ENCODE measurements at places on chromosomes 7 and 10.

- no peak for DNase-seq
Measured at GRCh38 chr7:13628239-13629001, 361.0 kb downstream of the ETV1 start.

DNA sequence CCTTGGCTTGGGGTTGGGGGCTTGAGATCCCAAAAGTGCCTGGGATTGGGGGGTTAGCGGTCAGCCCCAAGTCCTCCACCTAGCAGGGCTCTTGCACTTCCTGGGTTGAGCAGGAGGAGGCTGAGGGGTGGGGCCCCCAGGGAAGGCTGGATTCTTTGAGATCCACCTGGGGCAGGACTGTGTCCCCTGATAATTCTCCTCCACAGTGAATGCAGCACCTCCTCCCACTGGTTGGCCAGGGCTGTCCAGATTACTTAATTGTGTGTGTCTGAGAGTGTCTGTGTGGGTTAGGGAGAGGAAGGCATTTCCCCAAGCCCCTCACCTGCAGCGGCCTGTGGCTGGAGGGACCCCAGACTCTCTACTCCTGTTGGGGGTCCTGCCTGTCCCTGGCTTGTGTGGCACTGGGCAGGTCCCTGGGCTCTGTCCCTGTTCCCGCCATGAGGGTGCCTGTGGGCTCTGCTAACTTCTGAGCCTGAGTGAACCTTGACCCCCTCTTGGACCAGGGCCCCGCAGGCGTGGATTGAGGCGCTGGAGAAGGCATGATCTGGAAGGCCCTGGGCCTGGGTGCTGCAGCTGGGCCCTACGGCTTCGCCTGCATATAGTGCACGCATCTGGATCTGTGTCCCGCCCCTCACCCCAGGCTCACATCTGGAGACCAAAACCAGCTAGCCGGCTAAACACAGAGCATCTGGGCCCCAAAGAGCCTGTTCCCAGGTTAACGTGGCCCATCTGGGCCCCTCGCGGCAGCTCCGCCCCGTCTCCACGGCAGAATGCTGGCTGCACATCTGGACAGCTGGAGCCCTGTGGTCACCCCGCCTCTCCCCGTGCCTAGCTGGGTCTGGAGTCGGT lies 10.4 kb downstream of the TMEM270 start:
- no peak for DNase-seq

- no peak for DNase-seq
Measured at GRCh38 chr10:6140965-6141295, 52.1 kb downstream of the RBM17 start.

DNA sequence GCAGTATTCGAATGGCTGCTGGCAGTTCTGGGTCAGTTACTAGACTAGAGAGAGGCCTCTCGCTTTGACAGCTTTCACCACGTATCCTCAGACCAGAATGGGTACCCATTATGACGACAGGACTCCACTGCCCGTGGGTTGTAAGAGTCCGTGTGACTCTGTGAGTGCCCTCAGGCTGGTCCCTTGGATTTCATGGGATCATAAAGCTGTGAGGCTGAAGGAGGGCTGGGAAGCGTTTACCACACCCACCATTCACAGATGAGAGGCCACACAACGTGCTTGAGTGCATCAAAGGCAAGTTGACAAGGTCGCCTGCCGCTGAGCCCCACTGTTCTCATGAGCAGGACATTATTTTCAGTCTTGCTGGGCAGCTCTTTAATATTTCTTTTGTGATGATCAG lies 87.2 kb downstream of the EZH2 start:
- DNase-seq, result no peak

DNA sequence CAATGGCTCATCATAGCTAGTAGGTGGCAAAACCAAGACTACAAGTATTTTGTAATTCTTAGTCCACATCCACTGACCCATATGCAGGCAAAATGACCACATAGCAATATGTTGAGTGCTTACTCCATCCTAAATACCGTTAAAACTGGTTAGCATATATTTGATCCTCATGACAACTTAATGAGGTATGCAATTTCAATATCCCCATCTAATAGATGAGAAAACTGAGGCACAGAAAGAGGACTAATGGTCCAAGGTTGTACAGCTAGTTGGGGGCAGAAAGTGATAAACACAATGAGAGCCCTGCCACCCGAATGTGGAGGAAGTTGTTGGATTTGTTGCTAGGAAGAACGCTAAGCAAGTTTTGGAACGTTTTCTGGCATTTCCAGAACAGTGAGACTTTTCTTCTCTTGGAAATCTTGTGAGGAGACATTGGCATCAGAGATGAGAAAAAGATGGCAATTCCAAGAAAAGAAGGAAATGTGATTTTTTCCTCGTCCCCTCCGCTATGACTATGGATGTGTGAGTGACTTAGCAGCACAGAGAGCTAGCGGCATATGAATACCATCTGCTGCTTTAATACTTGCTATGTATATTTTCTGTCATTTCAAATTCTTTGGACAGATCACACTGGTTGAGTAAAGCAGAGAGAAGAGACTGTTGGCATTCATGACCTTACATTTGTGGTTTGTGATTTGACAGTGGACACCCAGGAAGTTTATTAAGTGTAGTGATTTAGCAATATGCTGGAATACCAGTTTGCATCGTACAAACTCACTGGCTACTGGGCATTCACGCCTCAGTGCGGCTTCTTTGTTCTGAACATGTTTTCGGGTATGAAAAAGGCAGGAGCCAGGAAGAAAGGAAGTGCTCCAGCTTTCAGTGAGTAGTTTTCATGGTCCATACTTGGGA lies 51.5 kb downstream of the NRCAM start:
- no peak for DNase-seq

DNA sequence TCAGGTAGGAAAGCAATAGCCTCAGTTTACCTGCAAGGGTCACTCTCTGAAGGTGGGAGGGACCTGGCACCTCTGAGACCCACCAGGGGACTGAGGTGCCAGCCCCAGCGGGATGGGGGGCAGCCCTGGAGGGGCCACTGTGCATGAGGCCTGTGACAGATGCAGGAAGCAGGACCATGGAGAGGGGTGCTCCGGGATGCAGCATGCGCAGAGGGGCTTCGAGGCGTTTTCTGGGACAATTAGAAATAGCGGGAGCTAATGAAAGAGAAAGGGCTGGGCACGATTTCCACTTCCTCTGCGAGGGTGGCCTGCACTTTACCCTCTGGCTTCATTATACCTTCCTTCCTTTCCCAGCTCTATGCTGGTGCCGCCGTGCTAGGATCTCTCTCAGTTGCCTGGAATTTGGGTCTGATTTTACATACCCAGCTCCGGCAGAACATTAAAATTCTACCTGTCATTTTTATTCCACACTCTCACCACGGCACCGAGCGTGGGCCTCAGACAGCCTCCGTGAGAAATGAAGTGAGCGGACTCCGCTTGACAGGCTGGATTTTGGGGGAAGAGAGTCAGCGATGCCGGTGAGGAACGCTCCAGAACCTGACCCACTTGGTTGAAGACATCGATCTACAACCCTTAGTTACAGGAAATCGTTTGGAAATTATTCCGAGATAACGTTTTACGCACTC lies 333.9 kb upstream of the PFKP start:
- DNase-seq, result no peak

GRCh38 chr10:76031769-76032699 lies 600.6 kb downstream of the LRMDA start:
- DNase-seq, result no peak

DNA sequence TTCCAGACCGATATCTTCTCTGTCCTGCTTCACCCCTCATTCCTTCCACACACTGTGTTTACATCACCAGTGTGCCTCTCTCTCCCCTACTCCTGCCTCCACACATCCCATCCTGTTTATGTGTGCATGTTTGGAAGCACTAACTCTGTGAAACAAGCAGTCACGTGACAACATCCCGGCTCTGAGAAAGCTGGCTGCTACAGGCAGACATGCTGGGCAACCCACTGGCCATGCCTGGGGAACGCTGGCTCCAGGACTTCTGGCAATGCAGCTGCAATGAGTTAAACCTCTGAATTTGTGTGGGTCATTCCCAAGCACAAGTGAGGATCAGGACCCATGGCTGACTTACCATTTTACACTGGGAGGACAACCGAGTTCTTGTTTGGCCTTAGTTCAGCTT lies 74.0 kb downstream of the WNT2 start:
- no peak for DNase-seq

GRCh38 chr10:110091830-110092229 lies 84.0 kb downstream of the ADD3 start:
- no peak for DNase-seq

- no peak for DNase-seq
Measured at GRCh38 chr10:97607095-97607636, 17.6 kb downstream of the C10orf62 start.

GRCh38 chr7:99693427-99694200 lies 13.8 kb upstream of the CYP3A5 start:
- no peak for DNase-seq

DNA sequence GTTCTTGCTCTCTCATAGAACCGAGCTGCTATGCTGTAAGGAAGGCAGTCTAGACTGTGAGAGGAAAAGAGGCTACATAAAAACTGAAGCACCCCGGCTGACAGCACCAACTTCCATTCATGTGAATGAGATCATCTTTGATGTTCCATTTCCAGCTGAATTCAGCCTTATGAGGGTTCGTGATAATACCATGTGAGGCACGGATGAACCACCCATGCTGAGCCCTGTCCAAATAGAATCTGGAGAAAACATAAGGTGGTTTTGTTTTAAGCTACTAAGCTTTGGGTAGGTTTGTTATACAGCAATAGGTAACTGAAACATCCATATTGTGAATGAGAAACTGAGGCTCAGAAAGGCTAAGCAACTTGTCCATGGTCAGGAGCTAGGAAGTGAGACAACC lies 6.9 kb upstream of the VAX1 start:
- no peak for DNase-seq

DNA sequence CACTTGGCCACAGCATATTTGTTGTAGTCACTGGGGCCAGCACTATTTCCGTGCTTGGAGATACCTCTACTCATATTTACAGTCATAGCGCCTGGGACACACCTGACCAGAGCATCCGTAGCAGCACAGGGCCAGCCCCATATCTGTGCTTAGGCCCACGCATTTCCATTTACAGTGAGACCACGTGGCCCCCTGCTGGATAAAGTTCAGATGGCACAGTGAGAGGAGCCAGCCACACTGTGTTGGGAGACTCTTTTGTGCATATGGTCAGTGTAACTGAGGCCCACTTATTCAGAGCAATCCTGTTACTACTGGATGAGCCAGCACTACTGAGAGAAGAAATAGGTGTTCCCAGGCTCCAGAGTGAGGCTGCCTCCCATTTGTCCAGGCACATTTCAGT lies 455.3 kb downstream of the REEP3 start:
- no peak for DNase-seq

DNA sequence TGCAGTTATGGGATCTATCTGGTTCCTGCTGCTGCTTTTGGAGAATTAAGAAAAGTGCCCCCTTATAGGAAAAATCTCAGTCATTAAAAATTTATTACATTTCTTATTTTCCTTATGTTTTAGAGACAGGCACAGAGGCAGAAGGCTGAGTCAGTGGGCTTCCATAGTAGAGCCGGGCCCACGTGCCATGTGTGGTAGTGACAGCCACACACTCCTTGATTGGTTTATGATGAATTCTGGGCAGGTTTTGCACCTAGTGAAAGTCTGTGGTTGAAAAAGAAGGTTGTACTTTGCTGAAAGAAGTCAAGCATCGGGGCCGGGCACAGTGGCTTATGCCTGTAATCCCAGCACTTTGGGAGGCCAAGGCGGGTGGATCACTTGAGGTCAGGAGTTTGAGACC lies 109.9 kb downstream of the FANK1 start:
- DNase-seq, result no peak

GRCh38 chr7:151888079-151889067 lies 11.5 kb upstream of the PRKAG2 start:
- DNase-seq, result no peak

DNA sequence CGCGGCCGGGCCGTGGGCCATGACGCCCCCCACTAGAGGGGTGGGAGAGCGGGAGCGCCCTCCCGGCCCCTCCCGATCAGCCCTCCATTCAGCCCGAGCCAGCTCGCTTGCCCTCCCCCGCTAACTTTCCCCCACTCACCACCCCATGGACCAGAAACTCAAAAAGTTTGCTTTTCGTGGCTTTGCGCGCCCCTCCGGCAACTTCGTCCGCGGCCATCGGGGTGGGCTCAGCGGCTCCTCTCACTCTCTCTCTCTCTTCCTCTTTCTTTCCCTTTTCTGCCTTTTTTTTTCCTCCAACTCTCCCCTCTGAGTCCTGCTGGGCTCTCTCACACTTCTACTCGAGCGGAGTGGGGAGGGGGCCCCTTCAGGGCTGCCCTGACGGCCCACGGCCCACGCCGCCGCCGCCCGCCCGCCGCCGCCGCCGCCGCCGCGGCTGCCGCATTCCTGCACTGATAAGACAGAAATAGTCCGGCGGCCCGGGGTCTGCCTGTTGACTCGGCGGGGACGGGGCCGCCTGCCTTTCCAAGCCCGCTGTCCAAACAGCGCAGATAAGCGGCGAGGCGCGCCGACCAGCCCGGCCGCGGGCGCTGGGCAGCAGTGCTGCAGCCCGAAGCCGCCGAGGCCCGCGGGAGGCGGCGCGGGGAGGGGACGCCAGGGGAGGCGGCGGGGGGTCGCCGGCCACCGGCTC lies at the start of gene SMARCD3:
SMARCD3 (minus strand) TSS at position 349 of the 688 bp plus-strand sequence; CDS start at position 217, 132 bp downstream.
- DNase-seq, result no peak

GRCh38 chr10:63515002-63515763 lies 6.0 kb upstream of the REEP3 start:
- no peak for DNase-seq

GRCh38 chr7:96901822-96902445 lies 103.4 kb upstream of the DLX6 start:
- no peak for DNase-seq

GRCh38 chr7:157969995-157970394 lies 617.6 kb downstream of the PTPRN2 start:
- no peak for DNase-seq

DNA sequence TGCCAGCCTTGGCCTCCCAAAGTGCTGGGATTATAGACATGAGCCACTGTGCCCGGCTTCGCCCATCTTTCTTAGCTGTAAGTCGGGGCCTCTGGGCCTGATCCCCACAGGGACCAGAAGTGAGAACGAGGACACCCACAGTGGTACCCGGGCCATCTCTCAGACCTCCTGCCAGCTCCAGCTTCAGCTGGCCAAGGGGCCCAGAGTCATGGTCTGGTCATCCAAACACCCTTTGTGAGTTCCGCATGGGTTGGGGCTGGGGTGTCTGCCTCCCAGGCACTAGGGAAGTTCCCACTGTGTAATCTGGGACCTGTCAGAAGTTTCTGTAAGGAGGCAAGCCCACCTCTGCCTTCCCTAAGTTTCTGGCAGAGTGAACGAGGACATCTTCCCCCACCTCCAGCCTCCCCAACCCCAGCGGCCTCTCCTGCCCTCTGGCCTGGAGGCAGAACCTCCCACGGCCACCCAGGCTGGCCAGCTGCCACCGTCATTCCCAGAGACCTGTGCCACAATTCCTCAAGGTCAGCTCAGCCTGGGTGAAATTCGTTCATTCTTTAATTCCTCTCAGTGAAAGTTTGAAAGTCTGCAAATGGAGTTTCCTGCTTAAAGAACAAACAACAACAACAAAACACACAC lies 19.5 kb upstream of the FOXL3 start:
- no peak for DNase-seq
